HCEC 1CT (cell line): ENCODE measurements at places on chromosomes 5 and 9.

DNA sequence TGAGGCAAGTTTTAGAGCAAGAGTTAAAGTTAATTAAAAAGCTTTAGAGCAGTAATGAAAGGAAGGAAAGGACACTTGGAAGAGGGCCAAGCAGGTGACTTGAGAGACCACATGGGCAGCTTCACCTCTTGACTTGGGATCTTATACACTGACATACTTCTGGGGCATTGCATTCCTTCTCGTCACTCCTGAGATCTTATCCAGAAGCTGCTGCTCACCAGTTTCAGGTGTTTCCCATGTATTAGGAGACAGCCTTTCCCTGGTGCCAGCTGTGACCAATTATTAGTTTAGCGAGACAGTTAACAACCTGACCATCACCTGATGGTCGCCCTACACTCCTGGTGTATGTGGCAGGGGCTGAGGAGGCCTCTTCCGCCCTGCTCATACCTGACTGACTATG lies 382.1 kb downstream of the KDM4C start:
- DNase-seq = no peak

- no peak for DNase-seq
Observed at GRCh38 chr5:91484662-91485061, 101.5 kb upstream of the ARRDC3 start.

DNA sequence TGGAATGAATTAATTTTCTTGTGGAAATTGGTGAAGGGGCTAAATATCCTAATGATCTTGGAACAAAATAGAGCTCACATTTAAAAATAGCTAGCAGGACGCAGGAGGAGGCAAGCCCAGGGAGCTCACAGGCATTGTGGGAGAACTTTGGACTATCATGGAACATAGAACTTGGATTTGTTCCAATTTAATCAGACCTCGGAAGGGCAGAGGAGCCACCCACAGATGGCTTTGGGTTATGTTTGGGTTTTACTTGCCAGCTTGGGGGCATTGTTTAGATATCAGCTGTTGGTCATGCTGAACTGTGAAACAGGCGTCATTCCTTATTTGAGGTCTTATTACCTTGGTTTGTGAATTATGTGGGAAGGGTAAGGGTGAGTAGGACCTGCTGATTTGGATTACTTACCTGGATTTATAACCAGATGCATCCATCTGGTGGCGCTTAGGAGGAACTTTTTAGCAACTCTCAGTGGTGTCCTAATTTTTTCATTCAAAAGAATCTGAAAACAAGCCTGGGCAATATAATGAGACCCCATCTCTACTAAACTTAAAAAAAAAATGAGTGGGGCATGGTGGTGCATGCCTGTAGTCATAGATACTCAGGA lies 14.1 kb upstream of the PTGR1 start:
- no peak for DNase-seq

DNA sequence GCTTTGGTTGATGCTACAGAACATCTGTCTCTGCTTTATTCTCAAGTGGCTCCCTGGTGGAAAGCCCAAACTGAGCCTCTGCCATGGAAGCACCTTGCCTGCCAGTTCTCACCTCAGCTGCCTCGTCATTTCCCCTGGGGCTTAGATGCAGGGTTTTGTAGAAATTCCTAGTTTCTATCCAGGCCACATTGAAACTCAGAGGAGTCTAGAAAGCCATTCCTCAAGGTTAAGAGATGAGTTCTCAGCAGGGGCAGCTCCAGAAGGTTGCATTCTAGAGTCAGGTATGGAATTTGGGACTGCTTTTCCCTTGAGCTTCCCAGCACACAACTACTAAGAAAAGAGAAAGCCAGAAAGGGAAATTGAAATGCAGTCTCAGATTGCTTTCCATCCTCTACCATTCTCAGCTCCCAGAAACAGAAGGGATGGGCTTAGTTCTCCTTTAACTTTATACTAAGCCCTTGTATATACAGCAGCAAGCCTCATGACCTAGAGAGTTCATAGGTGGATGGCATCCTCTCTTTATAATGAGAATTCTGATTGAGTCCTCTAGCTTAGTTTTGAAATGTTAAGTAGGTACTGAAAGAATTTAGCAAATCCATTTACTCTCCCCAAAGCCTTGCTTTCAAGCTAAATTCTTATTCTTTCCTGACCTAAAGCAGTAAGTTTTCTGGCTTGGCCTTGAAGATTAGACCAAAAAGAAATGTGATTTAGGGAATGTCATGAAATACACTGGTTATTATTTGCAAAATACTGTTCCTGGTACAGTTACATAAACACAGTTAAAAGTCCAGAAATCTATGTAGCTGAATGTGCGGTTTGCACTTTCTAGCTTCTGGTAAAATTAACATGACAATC lies 66.0 kb upstream of the MEF2C start:
- DNase-seq = no peak

DNA sequence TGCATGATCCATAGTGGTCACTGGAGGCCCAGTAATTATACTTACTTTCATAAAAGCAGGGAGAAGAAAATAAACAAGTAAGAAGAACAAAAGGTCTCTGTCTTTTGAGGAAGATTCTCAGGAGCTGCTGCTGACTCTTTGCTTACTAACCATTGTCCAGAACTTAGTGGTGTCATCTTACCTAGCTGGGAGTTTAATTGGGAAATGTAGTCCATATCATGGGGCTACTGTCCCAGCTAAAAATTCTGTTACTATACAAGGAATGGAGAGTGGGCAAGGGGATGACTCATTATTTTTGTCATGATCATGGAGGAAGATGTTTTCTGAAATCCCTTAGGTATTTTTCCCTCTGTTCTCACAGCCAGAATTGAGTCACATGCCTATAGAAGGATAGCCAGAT lies 639.3 kb downstream of the MTRR start:
- no peak for DNase-seq

DNA sequence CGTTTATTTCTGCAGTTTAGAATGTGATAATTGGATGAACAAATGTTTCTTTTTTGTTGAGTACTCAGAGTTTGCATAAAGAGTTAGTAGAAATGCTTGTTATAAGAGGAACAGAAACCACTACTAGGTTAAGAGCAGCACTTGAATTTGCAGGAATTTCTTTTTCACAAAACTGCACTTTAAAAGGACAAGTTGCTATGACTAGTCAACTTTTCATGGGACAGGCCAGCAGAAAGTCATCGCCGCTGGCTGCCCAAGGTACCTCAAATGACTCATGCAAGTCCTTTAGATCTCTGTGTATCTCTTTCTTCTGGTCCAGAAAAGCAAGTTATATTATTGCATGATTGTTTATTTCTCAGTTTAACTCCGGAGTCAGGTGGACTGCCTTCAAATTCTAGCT lies 97.3 kb upstream of the HMHB1 start:
- peak; percentile 18 for DNase-seq

DNA sequence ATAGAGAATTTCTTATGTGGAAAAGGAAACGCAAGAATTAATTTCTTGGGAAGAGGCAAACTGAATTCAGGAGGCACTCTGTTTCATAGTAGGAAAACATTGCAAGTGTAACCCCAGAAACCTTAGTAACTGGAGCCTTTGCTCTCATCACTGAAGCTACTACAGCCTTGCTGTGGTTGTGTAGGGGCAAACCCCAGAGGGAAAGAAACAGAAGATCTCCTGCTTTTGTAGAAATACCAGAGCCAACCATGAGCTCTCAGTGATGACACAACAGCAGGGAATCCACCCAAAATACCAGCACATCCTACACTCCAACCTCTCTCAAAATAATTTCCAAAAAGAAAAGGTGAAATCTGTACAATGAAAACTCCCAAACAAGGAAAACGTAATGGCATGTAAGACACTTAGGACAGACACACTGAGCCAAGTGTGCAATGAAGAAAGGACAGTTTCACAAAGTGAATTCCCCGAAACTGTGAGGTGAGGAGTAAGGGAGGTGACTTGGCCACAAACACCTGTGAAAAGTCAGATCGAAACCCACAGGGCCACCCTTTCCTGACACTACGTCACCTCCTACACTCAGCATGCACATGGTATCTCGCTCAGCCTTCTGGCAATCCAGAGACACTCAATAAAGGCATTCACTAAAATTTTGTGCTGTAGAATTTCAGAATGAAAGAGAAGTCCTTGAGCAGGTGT lies 8.5 kb upstream of the ACSL6 start:
- no peak for DNase-seq

DNA sequence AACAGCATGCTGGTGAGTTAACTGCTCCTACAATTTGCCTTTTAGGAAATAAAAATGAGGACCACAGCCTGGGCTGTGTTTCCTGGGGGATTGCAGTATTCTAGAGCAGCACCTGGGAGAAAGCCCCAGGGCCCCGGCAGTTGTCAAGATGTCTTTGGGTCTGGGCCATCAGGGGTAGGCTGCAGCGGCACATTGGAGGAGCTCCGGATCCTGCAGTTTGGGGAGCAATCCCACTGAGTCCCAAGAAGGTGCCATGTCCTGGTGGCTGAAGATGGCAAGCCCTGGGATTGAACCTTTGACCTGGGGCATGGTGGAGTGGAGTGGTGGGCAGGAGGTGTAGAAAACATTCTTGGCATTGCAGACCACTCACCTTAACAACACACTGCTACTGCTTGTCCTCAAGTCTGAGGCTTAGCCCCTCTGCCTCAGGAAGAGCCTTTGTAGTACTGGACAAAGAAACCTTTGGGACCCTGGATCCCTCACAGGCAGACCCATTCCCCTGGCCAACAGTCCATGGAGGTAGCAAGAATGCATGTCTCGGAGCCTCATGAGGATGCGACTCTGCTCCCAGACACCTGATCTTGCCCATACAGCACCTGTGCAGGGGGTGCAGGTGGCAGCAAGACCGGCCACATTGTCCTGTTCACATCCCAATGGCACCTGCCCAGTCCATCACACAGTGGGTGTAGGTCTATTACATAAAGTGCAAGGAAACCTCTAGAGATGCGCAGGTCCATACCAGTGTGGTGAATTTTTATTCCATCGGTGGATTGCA lies 159.1 kb upstream of the IRX2 start:
- no peak for DNase-seq

GRCh38 chr5:170632266-170632984 lies 128.6 kb downstream of the KCNIP1 start:
- DNase-seq = no peak

GRCh38 chr9:3118081-3118480 lies 274.2 kb upstream of the PUM3 start:
- DNase-seq = no peak

DNA sequence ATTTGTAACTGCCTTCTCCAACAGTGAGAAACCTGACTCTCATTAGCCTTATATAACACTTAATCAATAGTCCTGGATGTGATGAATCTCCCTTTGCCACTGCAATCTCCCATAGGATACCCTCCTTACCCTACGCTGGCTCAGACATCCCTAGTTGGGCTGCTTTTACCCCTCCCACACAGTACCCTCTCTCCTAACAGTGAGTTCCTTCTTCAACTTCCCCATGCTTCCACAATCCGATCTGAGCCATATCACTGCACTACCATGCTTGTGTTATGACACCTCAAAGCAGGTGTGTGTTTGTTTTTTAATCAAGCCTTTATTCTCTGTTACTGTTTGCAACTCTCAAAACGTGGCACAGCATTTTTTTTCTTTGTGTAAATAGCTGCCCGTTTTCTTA lies 60.5 kb upstream of the C9orf72 start:
- DNase-seq = no peak

- DNase-seq = no peak
Observed at GRCh38 chr5:28726815-28727214, 1688.4 kb upstream of the CDH9 start.

GRCh38 chr5:162407614-162408013 lies 340.0 kb downstream of the GABRG2 start:
- no peak for DNase-seq

DNA sequence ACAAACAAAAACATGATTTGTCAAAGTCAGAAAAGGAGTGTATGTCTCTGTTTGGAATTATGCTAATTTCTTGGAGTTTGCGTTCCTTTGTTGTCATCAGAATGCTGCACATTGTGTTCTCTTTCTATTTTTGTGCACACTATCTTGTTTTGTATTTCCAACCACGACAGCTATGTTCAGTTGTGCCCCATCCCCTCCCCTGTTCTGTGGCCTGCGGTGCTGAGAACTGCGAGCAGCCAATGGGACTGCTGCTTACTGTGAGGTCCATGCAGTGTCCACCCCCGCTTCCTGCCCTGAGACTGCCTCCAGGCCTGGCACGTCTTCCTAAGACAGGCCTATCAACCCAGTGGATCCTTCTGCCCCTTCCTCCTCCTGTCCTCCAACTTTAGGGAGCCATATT lies 76.8 kb downstream of the PALM2AKAP2 start:
- no peak for DNase-seq

GRCh38 chr9:119611565-119611964 lies 242.3 kb upstream of the BRINP1 start:
- DNase-seq = no peak

DNA sequence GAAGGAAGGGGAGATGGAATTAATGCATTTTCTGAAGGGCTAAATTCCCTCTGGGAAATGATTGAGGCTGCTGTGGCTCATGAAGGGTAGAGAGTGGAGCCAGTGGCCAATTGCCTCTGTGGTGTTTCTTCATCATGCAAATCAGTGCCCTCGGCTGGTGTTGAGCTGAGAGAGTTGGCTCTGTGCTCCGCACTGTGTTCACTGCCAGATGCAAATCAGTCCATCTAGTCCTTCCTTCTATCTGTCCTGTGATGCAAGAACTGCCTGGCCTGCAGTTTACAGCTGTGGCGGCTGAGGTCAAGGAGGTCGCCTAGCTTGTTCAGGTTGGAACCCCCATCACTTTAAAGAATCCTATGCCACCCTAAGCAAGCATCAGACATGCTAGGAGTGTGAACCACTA lies 6.0 kb downstream of the TMEM171 start:
- no peak for DNase-seq

DNA sequence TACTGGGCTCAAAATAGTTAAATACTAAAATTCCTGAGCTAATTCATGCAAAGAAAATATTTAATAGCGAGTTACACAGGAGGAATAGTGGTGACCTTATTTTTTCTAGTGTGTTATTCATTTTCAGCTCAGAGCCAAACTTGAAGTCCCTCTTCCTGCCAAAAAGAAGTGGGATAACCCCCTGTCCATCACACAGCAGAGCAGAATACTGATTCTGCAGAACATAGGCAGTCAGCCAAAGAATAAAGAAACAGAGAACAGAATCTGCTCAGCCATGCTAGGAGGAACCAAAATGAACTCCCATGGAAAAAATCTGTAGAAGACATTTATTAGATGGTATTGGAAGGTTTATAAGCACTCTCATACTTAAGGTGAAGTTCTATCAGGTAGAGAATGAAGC lies 49.4 kb upstream of the GRIN3A start:
- DNase-seq = no peak

GRCh38 chr9:134501761-134502265 lies 139.8 kb upstream of the COL5A1 start:
- DNase-seq = no peak

GRCh38 chr9:6929441-6930215 lies 171.9 kb downstream of the KDM4C start:
- no peak for DNase-seq

DNA sequence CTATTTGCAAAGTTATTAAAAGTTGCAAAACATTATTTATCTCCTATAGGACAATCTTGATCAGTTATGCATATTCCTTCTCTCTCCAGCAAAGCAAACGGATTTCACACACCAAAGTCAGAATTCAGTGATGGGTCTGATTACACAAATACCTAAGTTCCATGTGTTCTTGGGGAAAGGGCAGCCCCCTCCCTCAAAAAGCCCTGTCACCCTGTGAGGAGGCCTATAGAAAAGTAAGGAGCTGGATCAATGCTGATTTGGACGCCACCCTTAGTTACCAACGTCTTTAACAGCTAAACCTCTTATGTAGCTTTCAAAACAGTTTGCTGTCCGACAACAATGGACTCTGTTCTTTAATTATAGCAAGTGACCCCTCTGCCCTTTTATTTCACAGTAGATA lies 6.4 kb downstream of the ZNF608 start:
- DNase-seq = no peak
